ENCODE measurements at places on chromosomes 1 and 21. TPM values are rescaled to one million over a fixed set of nuclear protein-coding genes. Genes with fewer than 3 reads are reported as not detected.

- no peak for DNase-seq
Measured at GRCh38 chr1:81366173-81366572, 434.6 kb upstream of the ADGRL2 start.

DNA sequence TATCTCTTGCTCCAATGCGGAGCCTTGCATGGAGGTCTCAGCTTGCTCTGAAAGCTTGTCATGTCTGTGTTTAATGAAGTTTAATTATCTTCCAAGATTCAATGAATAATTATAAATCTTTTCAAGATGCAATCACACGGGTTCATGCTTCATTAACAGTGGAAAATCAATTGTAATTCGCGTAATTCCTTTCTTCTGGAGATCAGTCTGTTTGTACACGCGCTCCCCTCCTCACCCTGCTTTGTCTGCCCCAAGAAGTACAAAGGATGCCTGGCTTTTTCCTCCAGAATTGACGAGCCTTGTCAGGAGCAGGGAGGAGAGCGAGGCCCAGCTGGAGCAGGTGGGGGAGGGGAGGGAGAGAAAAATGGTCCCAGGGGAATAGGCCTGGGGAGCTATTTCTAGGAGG is 65.0 kb upstream of the DISP3 start:
- no peak for DNase-seq

DNA sequence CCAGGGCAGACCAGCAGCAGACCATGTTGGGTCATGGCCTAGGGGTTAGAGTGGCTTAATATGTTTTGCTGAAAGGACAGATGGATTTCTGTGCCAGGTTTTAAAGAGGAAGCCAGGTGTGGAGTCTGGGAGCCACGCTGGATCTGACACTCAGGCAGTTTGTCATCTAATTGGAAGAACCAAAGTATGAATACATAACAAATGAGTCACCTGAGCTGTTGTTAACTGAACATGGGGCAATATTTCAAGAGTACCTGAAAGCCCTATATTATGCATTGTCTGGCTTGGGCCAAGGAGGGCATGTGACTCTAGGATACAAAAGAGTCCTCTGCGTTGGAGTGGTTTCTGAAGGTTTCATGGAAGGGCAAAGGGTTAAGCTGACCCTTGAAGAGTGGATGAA is 70.6 kb downstream of the LMO4 start:
- no peak for DNase-seq

DNA sequence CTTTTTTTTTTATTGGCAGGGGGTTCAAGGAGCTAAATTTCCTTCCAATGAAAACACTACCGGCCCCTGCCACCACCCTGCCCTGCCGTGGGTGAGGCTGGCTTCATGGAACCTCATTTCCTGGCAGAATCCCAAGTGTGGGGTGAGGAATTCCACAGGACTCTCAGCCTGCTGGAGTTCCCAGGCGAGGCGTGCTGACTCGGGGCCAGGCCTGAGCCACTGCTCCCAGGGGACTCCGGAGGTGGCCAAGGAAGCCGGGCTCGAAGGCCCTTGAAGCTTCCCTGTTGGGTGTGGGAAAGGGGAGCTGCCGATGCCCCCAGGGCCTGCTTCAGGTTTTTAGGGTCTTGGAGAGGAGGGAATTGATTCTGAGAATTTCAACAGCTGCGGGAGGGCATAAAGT is 95.3 kb upstream of the ACTRT2 start:
- no peak for DNase-seq

- DNase-seq: peak; percentile 63
Measured at GRCh38 chr1:114510274-114511031, 550 bp downstream of the TRIM33 start.

DNA sequence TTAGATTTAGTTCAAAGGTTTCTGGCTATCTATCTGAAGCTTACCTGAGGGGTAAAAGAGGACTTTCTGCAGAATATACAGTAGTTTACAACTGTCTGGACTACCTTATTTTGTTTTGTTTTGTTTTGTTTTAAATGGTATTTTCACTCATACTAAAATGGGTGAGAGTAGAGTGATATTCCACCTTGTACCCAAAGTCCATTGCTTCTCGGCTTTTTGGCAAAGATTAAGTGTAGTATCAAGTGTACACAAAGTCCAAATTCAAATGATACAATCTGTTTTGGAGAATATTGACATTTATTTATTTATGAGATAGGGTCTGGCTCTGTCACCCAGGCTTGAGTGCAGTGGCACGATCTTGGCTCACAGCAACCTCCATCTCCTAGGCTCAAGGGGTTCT is 11.7 kb upstream of the SMG7 start:
- DNase-seq: no peak

Gene CD2
- total RNA-seq: 192 TPM

DNA sequence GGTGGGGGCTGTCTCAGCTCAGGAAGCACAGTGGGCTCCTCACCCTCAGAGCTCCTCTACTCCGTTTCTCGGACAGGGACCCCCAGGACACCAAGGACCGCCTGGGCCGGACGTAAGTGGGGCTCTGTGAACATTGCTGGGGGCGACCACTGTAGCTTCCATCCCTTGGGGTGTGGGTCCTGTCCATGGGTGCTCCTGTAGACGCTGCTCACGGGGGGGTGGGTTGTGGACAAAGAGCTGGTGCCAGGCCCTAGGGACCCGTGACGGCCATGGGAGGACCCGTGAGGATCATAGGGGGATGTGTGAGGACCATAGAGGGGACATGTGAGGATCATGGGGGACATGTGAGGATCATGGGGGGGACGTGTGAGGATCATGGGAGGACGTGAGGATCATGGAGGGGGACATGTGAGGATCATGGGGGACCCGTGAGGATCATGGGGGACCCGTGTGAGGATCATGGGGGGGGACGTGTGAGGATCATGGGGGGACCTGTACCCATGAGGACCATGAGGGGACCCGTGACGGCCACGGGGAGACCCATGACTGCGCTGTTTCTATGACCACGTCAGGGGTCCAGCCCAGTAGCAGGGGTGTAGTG is 18.1 kb downstream of the COL6A1 start:
- DNase-seq: no peak

Gene SGIP1
- not detected for total RNA-seq

Gene MPZ
- 2.3 TPM for total RNA-seq

Gene IL23R
- total RNA-seq: not detected

GRCh38 chr1:216055004-216055403 is 368.2 kb downstream of the USH2A start:
- no peak for DNase-seq

Gene LEMD1
- not detected for total RNA-seq

Gene MYBPH
- not detected for total RNA-seq

Gene RIPK4
- 0.52 TPM for total RNA-seq

DNA sequence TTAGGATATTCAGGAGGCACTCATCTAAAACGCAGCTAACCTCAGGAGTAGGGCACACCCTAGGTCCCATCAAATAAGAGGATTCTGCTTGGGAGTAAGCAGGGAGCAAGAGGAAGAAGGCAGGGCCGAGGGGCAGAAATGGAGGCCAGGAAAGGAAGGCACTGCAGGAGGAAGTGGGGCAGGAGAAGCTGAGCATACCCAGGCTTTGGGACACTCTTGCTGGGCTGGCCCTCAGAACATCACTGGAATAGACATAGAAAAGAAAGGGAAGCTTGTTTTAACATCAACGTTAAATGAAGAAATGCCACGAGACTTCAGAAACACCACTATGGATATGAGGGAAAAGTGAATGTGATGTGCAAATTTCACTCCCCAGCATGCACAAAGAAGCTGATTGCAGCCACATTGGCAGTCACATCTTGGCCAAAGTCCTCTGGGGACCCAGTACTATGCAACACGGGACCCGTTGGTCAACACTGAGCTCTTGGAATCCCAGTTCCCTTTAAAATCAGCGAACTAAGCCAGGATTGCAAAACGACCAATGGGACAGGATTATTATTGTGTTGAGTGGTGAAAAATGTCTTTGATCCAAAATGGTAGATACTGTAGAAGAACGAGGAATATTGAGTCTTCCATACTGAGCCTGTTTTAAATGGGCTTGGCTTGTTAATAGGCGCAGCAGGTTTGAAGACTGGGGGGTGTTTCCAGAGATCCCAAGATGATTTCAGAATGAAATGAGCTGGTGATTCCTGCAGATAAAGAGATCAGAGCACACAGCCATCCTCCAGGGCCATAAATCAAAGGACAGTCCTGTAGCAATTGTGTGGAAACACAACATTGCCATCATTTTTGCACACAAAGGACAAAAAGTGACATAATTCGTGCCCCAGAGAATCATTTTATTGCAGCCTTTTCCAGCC is 152.4 kb downstream of the TOMM20 start:
- no peak for DNase-seq

- peak; percentile 21 for DNase-seq
Measured at GRCh38 chr1:226548256-226549093, at the start of gene STUM. Gene STUM (plus strand): TSS chr1:226548764. CDS start chr1:226548905, 141 bp downstream.

Gene RXFP4
- total RNA-seq: not detected

- no peak for DNase-seq
Measured at GRCh38 chr1:87330057-87330884, 1.6 kb downstream of the LMO4 start.

- peak; percentile 93 for DNase-seq
Measured at GRCh38 chr21:14545906-14546480, at the start of gene SAMSN1. Gene SAMSN1 (minus strand): TSS chr21:14546315. CDS start chr21:14546261, 54 bp downstream.

Gene OR2T35
- total RNA-seq: not detected
